ENCODE measurements at places on chromosomes 1 and 21. TPM values are rescaled to one million over a fixed set of nuclear protein-coding genes. Genes with fewer than 3 reads are reported as not detected.

DNA sequence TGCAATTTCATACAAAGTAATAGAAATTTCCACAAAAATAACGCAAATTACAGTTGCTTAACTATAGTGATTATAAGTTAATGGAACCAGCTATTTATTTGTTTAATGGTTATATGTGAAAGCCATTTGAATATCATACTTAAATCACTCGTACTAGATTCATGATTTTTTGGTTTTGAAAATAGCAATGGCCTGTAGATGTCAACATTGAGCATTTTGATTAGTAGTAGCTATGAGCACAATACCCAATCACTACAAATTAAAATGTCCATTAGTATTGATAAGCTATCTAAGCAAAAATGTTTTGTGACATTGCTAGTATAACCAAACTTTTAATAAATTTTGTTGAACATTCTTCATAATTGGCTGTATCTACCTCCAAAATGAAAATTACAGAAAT lies 10.0 kb downstream of the COL24A1 start:
- H3K27ac ChIP-seq, result no peak overlapping the region
- no peaks in the 10 kb centered on the region for H3K27me3 ChIP-seq
- no peaks in the 10 kb centered on the region for H3K36me3 ChIP-seq
- DNase-seq, result no peak
- no peak overlapping the region for H3K4me3 ChIP-seq

GRCh38 chr21:30515681-30516080 lies 13.7 kb upstream of the KRTAP19-5 start:
- no peak overlapping the region for H3K4me3 ChIP-seq
- no peaks in the 10 kb centered on the region for H3K27me3 ChIP-seq

DNA sequence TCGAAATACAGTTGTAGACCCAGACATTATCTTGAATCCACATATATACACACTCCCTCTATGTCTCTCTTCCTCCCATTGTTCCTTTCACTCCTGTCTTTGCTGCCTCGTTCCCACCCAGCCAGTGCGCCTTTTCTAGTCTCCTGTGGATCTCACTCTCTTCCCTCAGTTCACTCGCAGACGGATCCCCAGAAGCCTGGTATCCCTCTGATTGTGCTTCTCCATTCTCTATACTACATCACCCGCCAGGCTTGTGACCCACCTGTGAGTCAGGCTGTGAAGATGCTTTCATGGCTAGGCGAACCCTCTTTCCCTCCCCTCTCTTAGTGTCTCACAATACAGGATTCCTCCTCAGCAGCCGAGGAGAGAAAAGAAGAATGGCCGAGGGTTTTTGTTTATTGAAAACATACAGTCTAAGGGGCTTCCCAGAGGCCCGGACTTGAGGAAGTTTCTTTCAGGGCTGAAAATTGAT lies 1.5 kb downstream of the HCN3 start:
- peaks cover 2% of the 10 kb centered on the region for H3K36me3 ChIP-seq
- DNase-seq, result no peak
- H3K27me3 ChIP-seq, result no peaks in the 10 kb centered on the region
- no peak overlapping the region for H3K27ac ChIP-seq

RNF223 gene
- 0.56 TPM for total RNA-seq

DNA sequence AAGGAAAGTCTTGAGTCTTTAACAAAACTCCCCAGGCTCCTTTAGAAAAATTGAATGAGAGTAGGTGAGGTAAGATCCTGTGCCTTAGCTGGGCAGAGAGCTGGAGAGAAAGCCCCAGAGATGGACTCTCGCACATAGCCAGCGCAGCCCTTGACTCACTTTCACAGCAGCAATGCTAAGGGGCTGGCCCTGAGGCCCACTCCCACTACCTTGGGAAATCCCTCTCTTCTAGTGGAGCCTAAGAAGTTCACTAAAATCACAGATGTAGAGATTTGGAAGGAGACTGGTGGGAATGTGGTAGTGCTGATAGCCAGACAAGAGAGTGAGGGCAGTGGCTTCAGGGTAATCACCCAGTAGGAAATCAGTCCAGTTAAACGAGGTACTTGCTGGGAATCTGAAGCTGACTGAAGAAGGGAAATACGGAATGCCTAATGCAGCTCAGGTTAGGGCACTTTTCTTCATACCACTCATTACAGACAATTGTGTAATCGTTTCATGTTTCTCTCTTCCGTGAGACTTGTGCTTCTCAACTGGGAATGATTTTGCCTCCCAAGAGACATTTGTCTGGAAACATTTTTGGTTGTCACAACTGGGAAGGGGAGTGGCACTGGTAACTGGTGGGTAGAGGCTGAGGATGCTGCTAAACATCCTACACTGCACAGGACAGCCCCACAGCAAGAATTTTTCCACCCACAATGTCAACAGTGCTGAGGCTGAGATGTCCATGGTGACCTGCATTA lies 42.4 kb upstream of the LRRC8C start:
- H3K4me3 ChIP-seq, result no peak overlapping the region
- H3K36me3 ChIP-seq, result no peaks in the 10 kb centered on the region
- H3K27ac ChIP-seq, result no peak overlapping the region
- H3K4me1 ChIP-seq, result no peaks in the 10 kb centered on the region

- no peaks in the 10 kb centered on the region for H3K36me3 ChIP-seq
- H3K27ac ChIP-seq, result no peak overlapping the region
- peak overlapping the region; percentile 10 for H3K4me3 ChIP-seq
- H3K27me3 ChIP-seq, result no peaks in the 10 kb centered on the region
- DNase-seq, result no peak
Observed at GRCh38 chr1:229434641-229435051, 752 bp upstream of the ACTA1 start.

GRCh38 chr1:12085643-12086260 lies 22.6 kb downstream of the TNFRSF8 start:
- no peaks in the 10 kb centered on the region for H3K36me3 ChIP-seq
- H3K4me1 ChIP-seq, result no peaks in the 10 kb centered on the region
- no peak overlapping the region for H3K4me3 ChIP-seq
- DNase-seq, result no peak
- H3K27ac ChIP-seq, result no peak overlapping the region

PADI1 gene
- total RNA-seq, result not detected

- peaks cover 5% of the 10 kb centered on the region for H3K4me1 ChIP-seq
- H3K27ac ChIP-seq, result no peak overlapping the region
- H3K36me3 ChIP-seq, result no peaks in the 10 kb centered on the region
- no peak for DNase-seq
- H3K27me3 ChIP-seq, result no peaks in the 10 kb centered on the region
- H3K4me3 ChIP-seq, result no peak overlapping the region
Observed at GRCh38 chr21:38380481-38381137, 117.7 kb downstream of the ERG start.

DNA sequence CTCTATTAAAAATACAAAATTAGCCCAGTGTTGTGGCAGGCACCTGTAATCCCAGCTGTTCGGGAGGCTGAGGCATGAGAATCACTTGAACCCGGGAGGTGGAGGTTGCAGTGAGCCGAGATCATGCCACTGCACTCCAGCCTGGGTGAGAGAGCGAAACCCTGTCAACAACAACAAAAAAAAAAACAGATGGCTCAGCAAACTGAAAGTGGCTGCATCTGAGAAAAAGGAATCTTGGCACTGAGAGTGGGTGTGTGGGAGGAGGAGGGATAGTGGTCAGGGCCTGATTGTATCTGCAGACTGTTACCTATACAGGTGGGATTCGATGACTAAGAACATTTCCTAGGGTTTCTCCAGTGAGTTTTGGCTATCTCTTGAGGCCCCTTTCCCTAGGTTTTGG lies 122.2 kb upstream of the BARHL2 start:
- H3K4me3 ChIP-seq, result no peak overlapping the region
- DNase-seq, result no peak
- H3K4me1 ChIP-seq, result no peaks in the 10 kb centered on the region
- no peaks in the 10 kb centered on the region for H3K27me3 ChIP-seq
- no peak overlapping the region for H3K27ac ChIP-seq

DNA sequence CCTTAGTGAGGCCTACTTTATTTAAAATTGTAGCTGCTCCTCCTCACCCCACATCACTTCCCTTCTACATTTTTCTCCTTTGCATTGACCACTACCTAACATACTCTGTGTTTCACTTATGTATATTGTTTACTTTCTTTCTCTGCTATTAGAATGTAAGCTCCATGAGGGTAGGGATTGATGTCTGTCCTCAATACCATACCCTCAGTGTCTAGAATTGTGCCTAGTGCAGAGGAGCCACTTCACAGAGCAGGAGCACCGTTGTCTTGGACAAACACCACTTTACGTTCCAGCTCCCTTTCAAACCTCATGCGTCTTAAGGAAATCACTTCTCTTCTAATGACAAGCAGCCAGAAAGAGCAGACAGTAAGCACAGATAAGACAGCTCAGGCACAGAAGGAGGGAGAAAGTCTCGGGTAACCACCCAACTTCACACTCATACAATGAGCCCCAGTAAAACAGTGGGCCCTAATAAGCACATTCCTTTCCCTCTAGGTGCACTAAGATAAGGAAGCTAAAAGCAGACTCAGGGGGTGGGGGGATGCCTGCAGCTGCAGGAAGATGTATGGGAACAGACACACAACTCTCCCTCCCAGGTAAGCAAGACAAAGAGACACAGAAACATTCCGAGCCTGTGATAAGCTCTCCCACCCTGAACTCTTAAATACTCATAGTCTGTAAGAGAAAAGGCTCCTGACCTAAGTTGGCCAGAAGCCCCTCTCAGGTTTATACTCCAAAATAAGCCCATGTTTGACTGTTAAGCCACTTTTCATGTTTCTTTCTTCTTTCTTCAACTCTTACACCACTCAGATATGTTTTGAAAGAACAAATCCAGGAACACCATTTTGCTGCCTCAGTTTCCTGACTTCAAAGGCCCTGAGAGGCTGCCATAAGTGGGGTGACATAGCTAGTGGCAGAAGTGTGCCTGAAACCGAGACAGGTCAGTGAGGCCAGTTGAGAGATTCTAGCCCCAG lies 7.1 kb upstream of the PLEKHM2 start:
- DNase-seq, result no peak
- no peak overlapping the region for H3K4me3 ChIP-seq

DNA sequence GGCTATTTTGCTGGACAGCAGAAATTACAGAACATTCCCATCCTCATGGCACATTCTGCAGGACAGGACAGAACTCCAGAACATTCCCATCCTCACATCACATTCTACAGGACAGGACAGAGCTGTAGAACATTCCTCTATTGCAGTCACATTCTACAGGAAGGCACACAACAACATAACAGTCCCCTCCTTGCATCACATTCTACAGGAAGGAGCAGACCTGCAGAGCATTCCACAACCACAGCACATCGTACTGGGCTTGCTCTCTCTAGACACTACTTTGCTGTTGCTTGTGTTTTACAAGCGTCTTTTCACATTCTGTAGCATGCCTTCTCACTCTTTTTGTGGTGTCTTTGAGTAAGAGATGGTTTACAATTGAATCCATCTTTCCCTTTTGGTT lies 26.8 kb upstream of the ABCB10 start:
- H3K4me3 ChIP-seq, result no peak overlapping the region
- no peaks in the 10 kb centered on the region for H3K36me3 ChIP-seq
- no peaks in the 10 kb centered on the region for H3K27me3 ChIP-seq
- no peak for DNase-seq
- no peak overlapping the region for H3K27ac ChIP-seq

SLAMF9 gene
- not detected for total RNA-seq

MCOLN2 gene
- total RNA-seq, result not detected

DNA sequence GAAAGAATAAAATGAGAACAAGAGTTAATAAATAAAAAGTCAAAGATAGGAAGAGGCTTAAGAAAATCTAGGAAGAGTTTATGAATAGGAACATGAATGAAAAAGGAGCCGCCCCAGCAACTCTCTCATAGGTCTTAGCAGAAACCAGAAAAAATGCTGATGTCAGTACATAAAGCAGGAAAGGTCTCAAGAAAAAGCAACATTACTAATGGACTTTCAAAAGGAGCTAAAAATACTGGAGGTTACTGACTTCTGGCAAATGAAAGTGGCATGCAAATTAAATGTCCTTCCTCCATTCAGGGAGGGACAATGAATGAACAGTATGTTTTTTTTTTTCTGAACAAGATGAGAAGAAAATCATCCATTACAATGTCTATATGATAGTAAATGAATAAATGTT lies 387.6 kb downstream of the BRINP2 start:
- H3K4me3 ChIP-seq, result no peak overlapping the region
- no peaks in the 10 kb centered on the region for H3K36me3 ChIP-seq
- DNase-seq, result no peak
- H3K27ac ChIP-seq, result no peak overlapping the region
- H3K27me3 ChIP-seq, result no peaks in the 10 kb centered on the region

DNA sequence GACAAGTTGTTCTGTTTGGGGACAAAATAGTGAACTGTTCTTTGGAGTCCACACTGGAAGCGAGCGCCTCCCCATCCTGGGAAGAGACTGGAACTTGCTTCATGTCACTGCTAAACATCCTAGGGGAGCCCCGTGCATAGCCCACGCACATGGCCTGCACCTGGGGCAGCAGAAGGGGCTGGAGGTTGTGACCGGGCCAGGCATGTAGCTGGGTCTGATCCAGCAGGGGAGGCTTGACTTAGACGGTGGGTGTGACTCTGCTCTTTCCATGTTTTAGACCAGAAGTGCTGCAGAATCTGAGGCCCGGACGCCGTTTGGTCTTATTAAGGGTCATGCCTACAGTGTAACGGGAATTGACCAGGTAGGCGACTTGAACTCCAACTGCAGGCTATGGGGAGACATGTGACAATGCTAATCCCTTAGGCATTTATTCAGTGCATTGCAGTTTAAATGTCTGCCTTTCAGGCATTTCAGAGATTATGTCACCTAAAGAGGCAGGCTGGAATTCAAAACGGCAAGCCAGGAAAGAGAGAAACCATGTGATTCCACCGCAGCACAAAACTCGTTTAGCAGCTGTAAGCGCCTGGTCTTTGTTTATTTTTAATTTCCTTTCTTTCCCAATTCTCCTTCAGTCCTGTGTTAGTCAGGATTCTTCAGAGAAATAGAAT lies 21.8 kb downstream of the CAPN9 start:
- H3K27me3 ChIP-seq, result no peaks in the 10 kb centered on the region
- peak; percentile 40 for DNase-seq
- H3K27ac ChIP-seq, result no peak overlapping the region
- H3K36me3 ChIP-seq, result no peaks in the 10 kb centered on the region

DNA sequence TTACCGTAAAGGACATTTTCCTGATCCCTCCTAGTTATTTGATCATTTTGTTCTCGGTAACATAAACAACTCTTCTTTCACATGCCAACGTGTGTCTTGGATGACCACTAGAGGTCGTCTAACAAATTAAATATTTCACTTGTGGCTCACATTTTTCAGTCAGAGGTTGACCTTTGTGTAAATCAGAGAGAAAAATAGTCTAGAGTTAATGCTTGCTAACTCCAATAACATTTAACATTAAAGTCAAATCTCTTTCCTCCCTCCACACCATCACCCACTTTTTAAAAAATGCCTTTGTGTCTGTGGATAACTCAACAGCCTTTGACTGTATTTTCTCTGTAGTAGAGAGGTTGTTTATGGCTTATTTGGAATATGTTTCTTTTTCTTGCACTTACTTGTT lies 220.5 kb upstream of the B3GALT2 start:
- no peak overlapping the region for H3K4me3 ChIP-seq
- H3K27ac ChIP-seq, result no peak overlapping the region
- DNase-seq, result peak; percentile 13
- H3K27me3 ChIP-seq, result no peaks in the 10 kb centered on the region
- H3K36me3 ChIP-seq, result no peaks in the 10 kb centered on the region

RNU1-3 gene
- total RNA-seq, result 1,622 TPM
